T-cell (primary cell): ENCODE measurements at places on chromosomes 4 and X.
A peak's percentile ranks its signal among the peaks of the same experiment; 100 is the strongest.

GRCh38 chr4:120842031-120842430, 80.5 kb downstream of the PRDM5 start:
- no peak for DNase-seq

DNA sequence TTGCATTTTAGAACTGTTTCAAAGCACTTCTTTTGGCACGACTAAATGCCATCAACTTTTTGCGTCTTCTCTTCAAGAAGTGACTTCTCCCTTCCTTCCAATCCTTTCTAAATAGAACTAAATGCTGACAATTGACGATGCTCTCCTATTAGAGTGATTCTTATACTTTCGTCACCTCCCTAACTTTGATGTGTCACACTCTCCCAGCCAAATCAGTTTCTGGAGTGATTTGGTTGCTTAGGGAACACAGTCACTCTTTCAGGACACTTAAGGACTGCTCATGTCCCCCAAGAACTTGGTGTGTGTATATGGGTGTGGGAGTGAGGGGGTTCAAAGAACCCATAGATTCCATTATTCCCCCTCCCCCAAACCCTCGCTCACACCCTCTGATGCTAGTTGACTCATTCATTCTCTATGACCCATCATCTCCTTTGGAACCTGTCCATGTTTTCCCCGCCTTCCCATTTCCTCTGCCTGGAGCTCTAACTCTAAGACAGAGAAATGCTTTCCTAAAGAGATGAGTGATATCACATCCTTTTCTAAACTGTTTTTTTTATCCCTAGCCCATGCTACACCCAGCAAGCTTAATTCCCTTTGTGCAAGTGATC, 26.8 kb upstream of the AREG start:
- no peak for DNase-seq

DNA sequence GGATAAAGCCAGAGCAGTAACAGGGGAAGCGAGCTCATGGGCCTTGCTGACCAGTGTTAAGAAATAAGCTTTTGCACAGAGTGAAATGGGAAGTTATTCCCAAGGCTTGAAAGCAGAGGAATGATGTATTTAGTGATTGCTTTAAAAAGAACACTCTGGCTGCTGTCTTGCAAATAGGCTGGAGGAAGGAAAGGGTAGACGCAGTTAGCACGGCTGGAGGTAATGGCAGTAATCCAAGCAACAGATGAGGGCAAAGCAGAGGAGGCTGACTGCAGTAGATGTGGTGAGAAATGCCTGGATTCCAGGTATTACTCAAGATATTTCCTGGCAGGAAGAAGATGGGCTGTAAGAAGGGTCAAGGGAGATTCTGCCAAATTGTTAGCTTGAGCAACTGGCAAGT, 1342.3 kb upstream of the AGA start:
- no peak for DNase-seq

GRCh38 chrX:129704491-129704890, 34.3 kb upstream of the XPNPEP2 start:
- DNase-seq: no peak

GRCh38 chr4:173862754-173863153, 332.7 kb upstream of the HAND2 start:
- DNase-seq: no peak

GRCh38 chrX:78957049-78957767, 12.0 kb downstream of the P2RY10 start:
- DNase-seq: no peak

- no peak for DNase-seq
Observed at GRCh38 chrX:136200466-136200865, 50.7 kb downstream of the MAP7D3 start.

- DNase-seq: no peak
Observed at GRCh38 chr4:69210911-69211310, 3.6 kb downstream of the UGT2B11 start.

DNA sequence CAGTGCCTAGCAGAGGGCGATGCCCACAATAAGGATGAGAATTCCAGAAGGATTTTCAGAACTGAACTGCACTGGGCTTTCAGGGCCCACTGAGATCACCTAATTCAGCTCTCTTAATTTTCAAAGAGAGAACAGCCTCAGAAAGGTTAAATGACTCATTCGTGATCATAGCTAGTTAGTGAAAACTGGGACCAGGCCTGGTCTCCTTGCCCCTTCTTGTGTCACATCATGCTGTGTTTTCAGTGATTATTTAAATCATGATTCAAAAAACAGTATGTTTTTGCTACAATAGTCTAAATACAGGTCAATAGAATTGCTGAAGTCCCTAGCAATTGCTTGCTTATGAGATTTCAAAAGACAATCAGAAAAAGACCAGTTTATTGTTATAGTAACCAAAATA, 136.4 kb upstream of the PLAC1 start:
- DNase-seq: no peak

- no peak for DNase-seq
Observed at GRCh38 chr4:125547836-125548235, 233.1 kb downstream of the FAT4 start.

GRCh38 chrX:134891652-134892051, 99.1 kb upstream of the SMIM10 start:
- DNase-seq: no peak

- DNase-seq: no peak
Observed at GRCh38 chr4:127586922-127587571, 45.7 kb upstream of the INTU start.

DNA sequence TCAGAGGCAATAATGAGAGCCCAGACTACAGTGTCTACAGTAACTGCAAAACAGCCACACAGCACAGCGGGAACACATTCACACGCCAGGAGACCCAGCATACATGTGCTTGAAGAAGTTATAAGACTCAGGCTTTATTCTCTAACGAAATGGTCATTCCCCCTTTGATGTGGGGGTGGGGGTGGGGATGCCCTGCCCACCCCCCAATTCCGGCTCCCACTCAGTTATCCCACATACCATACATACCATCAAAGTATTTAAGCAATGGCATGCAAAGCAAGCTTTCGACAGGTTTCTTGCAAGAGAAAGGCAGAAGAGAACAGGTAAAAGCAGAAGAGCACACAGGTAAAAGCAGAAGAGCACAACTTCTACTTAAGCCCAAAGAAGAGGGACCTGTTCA, 3.6 kb downstream of the MECP2 start:
- no peak for DNase-seq

- no peak for DNase-seq
Observed at GRCh38 chrX:150032742-150033141, 94.5 kb upstream of the EOLA2 start.

DNA sequence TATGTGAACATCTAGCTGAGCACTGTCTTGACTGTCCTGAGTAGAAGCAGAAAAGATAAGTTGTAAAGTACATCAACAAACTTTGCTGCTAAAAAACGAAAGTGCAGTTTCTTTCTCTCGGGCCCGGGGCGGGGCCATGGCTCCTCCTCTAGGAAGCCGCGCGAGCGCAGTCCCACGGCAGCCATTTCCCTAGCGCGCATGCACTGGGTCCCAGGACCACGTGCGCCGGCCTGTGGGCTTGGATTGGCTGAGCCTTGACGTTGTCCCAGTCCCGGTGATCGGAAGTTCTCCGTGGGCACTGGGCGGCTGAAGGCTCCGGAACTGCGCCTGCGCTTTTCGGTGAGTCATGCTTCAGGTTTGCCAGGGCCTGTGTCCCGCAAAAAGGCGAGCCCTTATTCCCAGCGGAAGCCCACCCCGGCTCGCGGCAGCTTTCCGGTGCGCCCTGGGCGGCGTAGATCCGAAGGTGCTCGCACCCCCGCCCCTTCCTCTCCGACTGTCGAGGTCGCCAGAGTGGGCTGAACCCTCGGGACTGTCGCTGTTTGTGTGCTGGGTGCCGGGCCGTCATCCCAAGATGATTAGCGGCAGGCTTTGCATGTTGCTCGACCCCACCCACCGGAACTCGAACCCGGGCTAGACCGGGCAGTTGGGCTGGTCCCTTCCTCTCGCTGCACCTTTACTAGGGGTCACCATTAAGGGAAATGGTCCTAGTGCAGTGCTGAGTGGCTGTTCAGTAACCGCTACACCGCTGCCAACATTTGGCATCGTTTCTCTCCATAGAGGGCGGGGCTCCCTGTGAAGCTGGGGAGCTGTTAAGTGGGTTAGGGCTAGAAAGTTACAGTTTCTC, at the start of gene TCEANC:
TCEANC (plus strand) TSS at position 292 of the 844 bp plus-strand sequence. CDS start 9,368 bp downstream, outside the sequence.
- peak; percentile 95 for DNase-seq

- DNase-seq: no peak
Observed at GRCh38 chr4:80006935-80007744, 65.9 kb downstream of the ANTXR2 start.

DNA sequence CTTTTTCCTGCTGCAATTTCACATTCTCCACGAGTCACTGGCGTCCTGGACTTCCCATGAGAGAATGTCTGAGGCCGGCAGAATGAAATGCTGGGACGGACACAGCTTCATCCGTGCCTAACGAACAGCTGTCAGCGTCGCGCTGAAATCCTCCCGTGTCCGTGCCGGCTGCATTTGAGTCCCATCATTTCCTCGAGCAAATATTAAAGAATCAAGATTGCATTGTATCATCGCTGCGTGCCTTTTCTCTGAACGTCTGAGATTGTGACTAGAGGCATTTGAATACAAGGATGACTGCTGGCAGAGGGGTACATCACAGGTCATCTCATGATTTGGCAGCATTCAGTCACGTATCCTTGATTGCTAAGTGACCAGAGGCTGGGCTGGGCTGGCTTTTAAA, 279.9 kb downstream of the ASMT start:
- no peak for DNase-seq

- no peak for DNase-seq
Observed at GRCh38 chrX:65702956-65703355, 35.5 kb downstream of the MSN start.

DNA sequence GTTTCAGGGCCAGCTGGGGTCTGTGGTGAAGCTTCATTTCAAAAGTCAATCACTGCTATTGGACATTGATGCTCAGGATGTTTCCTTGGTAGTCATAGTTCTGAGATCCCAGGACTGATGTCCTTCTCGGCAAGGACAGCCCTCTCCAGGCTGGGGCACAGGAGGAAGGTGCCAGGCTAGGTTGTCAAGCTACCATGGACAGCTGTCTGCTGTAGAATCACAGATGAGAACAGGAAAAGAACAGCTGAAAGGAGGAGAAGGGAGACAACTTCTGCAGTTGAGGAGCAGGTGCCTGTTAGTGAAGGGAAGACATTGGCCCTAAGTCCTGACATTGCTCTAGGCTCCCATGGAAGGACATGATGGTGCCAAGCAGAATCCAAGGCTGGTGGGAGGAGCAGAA, 58.0 kb downstream of the XAGE2 start:
- no peak for DNase-seq

DNA sequence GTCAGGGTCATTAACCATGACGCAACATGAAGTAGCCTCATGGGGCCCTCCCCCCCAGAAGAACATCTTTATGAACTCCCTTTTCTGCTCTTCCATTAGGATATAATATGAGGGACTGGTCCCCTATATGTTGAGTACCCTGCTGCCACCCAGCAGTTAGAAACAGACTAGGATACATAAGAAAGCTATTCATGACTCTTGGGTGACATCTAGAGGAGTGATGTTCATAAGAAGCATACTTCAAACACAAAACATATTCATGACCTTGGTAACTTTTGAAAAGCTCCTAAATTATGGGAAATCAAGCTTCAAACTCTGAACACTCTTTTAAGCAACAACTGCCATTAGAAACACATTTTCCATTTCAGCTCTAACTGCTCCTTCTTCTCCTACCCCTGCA, 155.2 kb upstream of the SPIN4 start:
- peak; percentile 37 for DNase-seq

DNA sequence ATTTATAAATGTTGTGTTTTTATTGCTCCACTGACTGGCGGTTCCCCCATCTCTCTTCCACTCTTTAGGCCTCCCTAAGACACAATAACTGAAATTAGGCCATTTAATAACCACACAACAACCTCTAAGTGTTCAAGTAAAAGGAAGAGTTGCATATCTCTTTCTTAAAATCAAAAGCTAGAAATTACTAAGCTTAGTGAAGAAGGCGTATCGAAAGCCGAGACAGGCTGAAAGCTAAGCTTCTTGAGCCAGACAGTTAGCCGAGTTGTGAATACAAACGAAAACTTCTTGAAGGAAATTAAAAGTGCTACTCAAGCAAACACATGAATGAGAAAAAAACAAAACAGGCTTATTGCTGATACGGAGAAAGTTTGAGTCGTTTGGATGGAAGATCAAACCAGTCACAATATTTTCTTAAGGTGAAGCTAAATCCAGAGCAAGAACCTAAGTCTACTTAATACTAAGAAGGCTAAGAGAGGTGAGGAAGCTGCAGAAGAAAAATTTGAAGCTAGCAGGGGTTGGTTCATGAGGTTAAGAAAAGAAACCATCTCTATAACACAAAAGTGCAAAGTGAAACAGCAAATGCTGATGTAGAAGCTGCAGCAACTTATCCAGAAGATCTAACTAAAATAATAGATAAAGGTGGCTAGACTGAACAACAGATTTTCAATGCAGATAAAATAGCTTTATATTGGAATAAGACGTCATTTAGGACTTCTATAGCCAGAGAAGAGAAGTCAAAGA, 194.0 kb upstream of the TTC29 start:
- DNase-seq: no peak

DNA sequence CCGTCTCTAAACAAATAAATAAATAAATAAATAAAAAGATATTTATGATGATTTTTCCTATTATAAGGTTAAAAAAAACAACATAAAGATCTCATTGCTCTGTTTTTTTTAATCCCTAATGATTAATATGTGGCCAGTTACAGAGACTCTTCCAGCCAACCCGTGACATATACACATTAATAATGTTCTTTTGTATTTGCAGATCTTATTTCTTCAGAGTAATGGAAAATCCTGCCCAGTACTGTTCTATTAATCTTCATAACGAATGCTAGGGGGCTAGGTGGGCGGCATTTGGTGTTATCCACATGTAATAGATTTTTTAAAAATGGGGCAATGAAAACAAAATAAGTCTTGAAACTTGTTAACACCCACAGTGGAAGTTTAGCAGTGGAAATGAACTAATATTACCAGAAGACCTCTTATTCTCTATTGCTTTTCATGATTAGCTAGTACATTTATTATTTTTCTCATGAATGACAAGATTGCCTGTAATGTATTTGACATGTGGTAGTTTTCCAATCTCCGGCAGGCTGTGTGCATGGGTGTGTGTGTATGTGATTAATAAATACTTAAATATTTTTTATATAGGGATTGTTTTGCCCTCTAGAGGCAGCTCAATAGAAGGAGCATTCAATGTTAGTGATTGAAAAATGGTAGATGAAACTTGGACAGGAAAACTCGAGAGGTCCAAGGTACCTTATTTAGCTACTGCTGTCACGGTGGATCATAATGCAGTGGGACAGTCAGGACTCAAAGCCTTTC, 457.4 kb downstream of the IL1RAPL1 start:
- DNase-seq: no peak

- DNase-seq: no peak
Observed at GRCh38 chr4:126890994-126891393, 741.8 kb upstream of the INTU start.

DNA sequence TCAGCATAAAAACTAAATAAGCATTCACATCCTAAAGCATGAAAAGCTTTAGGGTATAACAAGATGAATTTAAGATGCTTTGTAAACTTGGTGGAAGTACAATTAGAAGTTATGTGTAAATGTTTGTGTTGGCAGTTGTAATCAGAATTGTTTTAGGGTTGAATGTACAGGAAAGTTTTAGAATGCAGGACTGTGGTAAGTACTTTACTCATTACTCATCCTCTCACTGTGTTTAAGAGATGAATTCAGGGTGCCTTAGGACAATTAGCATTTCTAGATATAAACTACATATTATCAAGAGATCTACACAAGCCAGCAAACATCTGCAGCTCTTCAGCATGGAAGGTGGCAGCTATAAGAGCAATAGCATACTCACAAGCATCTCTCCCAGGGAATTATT, 77.5 kb upstream of the ELOVL6 start:
- DNase-seq: no peak
